Activated naive CD4-positive, alpha-beta T cell treated with anti-CD3 and anti-CD28 coated beads for 36 hours (primary cell): ENCODE measurements at places on chromosomes 7 and 10.
A peak's percentile ranks its signal among the peaks of the same experiment; 100 is the strongest.

GRCh38 chr7:35676211-35676610 lies 18.7 kb downstream of the HERPUD2 start:
- no peak for DNase-seq

DNA sequence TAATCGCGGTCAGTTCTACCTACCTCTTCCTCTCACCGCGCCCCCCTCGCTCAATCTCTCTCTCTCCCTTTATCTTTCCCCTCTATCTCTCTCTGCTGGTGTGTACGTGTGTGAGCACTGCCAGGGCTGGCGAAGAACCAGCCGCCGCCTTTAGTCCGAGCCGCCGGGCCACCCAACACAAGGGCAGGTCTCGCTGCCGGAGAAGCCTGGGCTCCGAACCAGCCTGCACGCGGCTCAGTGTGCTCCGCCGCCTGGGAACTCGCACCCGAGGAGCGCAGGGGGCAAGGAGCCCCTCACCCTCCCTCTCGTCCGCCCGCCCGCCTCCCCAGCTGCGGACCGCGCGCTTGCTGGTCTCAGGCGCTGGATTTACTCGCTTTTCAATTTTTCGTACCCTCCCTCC lies 1.7 kb downstream of the NXPH1 start:
- DNase-seq, result no peak

GRCh38 chr10:91987397-91988037 lies 63.9 kb downstream of the BTAF1 start:
- DNase-seq, result no peak

DNA sequence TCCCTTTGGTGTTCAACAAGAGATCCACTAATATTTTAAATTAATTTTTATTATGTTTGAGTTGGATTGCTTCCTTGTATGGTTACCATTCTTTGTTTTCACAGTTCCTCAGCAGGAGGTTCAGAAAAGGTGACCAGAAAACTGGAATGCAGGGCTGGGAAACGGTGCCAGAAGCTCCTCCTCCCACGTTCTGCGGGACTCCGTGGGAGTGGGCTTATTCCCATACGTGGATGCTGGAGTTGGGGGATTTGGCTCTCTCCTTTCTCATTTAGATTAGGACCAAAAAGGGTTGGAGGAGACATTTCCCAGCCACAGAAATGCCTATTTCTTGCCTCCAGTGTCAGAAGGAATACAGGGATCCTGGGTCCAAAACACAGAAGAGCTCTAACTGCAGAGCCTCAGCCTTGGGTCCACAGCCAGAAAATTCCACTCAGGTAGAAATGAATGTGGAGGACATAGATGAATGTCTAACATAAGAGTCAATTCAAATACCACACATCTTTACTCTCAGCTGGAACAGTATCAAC lies 56.0 kb downstream of the SORBS1 start:
- no peak for DNase-seq

- peak; percentile 60 for DNase-seq
These were observed 14.0 kb upstream of the INSIG1 start for GRCh38 chr7:155283565-155284194.

GRCh38 chr7:139984642-139985539 lies 77.9 kb downstream of the PARP12 start:
- DNase-seq, result no peak
